Activated naive CD4-positive, alpha-beta T cell treated with Interleukin-2 at 50 U/mL for 16 hours (primary cell): ENCODE measurements at places on chromosomes 16 and 17.

- DNase-seq, result peak; percentile 82
Measured at GRCh38 chr17:7329997-7330637, 982 bp upstream of the NEURL4 start.

- no peak for DNase-seq
Measured at GRCh38 chr16:13332713-13333255, 431.4 kb downstream of the SHISA9 start.

DNA sequence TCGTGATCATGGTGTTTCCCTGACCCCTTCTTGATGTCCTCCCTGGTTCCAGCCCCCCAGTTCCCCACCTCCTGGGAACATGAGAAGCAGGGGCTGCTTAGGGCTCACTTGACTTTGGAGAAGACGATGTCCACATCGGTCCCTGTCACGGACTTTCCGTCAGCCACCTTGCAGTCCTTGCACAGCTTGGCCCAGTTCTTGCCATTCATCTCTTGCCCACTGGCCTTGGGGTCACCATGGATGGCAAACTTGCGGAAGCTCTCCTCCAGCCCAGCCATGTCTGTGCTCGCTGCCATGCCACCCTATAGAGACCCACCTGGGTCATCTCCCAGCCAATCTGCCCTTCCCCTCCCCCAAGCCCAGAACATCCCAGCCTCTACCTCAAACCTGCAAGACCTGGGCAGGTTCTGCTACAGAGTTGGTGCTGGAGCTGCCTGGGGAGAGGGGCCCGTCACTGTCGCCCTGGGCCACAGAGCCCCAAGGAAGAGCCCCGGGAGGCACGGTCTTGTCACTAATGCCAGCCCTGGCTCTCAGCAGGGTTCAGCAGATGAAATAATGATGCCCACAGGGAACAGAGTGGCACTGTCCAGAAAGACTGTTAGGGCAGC lies 2.4 kb downstream of the TPPP3 start:
- no peak for DNase-seq

GRCh38 chr17:72926171-72926570 lies 166.3 kb downstream of the SLC39A11 start:
- no peak for DNase-seq

DNA sequence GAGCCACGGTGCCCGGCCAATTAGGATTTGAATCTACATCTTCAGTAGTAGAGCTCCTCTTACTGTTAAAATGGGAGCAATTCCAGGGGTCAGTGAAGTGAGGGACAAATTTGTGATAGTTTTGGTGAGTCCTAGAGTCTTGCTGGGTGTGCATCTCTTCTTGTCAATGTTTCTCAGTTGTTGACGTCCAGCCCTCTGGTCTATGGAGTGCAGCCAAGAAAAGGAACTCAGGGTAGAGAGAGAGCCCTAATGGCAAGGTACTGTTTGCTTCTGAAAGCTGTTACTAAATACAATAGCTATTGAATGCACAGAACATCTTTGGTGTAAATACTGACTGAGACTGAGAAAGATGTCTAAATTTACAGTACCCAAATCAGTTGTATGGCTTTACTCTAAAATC lies 282.5 kb upstream of the SALL1 start:
- no peak for DNase-seq

- no peak for DNase-seq
Measured at GRCh38 chr17:42845556-42845917, 1.2 kb downstream of the AOC2 start.

GRCh38 chr16:17474572-17474971 lies 3.8 kb upstream of the XYLT1 start:
- DNase-seq, result no peak

DNA sequence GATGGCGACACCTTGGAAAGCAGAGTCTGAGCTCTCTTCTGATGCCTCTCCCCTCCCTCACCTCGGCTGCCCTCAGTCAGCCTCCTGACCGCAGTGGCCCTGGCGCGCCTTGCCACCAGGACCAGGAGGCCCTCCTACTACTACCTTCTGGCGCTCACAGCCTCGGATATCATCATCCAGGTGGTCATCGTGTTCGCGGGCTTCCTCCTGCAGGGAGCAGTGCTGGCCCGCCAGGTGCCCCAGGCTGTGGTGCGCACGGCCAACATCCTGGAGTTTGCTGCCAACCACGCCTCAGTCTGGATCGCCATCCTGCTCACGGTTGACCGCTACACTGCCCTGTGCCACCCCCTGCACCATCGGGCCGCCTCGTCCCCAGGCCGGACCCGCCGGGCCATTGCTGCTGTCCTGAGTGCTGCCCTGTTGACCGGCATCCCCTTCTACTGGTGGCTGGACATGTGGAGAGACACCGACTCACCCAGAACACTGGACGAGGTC lies 4.4 kb downstream of the GPR142 start:
- no peak for DNase-seq

DNA sequence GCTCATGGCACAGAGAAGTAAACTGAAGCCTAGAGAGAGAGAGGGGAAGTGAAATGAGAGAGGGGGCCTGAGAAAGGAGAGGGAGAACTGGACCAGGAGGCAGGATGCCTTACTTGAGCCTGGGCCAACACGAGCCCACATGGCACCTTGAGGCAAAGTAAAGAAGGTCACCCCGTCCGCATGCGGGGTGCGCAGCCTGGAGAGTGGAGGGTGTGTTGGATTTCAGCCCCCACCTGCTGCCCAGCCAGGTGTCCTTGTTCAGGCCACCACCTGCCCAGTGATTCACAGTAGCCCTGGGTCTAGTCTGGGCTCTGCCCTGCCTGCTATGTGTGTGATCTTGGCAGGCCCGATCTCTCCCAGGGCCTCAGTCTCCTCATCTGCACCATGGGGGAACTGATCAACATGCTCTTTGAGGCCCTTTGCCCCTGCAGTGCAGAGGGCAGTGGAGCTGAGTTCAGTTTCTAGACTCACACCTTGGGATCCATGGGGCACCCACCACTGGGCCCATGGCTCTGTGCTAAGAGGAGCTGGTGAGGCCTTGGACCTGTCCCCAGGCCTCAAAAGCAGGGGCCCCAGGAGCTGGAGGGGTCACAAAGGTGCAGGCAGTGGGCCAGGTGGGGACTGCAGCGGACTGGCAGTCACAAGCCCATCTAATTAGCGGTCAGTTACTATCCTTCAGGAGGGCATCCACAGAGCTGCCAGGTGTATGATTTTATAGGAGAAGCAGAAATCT lies 9.8 kb upstream of the DRC7 start:
- DNase-seq, result no peak

DNA sequence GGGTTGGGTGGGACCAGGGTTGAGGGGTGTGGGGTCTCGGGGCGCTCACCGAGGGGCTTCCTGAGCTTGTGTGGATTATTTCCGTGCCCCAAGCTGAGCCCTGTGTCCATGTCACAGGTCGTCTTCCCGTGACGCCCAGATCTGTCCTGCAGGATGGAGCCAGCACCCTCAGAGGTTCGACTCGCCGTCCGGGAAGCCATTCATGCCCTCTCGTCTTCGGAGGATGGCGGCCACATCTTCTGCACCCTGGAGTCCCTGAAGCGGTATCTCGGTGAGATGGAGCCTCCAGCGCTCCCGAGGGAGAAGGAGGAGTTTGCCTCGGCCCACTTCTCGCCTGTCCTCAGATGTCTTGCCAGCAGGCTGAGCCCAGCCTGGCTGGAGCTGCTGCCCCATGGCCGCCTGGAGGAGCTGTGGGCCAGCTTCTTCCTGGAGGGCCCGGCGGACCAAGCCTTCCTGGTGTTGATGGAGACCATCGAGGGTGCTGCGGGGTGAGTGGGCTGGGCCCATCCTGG lies 1.0 kb downstream of the TELO2 start:
- no peak for DNase-seq

- DNase-seq, result peak; percentile 82
Measured at GRCh38 chr17:77449908-77450741, 309.4 kb downstream of the SEC14L1 start.

GRCh38 chr17:69762766-69763165 lies 312.3 kb upstream of the KCNJ16 start:
- DNase-seq, result no peak

DNA sequence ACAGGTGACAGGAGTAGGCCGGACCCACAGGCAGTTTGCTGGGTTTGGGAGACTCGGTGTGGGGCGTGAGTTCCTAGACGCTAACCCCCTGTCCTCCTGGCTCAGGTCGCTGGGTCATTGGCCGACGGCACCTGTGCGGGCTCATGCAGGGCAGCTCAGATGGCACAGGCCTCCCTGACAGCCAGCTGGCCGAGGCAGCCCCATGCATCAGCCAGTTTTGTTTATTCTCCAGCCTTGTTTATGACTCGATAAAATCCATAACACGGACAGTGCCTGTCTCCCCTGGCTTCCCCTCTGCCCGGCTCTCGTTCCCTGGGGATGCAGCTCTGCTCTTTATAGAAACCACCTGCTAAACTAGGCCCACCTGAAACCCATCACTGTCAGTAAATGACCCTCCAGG lies 46.0 kb downstream of the SDK2 start:
- no peak for DNase-seq

- DNase-seq, result no peak
Measured at GRCh38 chr16:50529334-50529733, 18.9 kb upstream of the NKD1 start.

DNA sequence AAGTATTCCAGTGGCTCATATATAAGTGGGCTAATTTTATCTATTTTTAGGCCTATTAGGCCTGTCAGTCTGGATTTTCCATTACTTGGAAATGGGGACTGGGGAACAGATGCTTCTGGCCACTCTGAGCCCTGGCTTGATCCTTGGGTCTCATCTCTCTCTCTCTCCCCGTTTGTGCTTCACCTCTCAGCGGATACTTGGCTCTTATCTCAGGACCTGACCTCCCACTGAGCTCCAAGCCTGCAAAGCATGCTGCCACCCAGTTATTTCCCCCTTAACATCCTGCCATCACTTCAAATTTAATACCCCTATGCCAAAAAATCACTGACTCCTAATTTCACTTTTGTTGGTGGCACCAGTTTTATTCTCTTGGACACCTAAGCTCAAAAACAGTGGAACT lies 4.2 kb downstream of the ZNF843 start:
- DNase-seq, result no peak

- no peak for DNase-seq
Measured at GRCh38 chr17:15462976-15463772, 4.2 kb downstream of the CDRT4 start.

GRCh38 chr17:37744961-37745800 lies at the start of gene HNF1B:
Gene HNF1B (minus strand): TSS chr17:37745059. CDS start chr17:37744884, 175 bp downstream.
- DNase-seq, result no peak

DNA sequence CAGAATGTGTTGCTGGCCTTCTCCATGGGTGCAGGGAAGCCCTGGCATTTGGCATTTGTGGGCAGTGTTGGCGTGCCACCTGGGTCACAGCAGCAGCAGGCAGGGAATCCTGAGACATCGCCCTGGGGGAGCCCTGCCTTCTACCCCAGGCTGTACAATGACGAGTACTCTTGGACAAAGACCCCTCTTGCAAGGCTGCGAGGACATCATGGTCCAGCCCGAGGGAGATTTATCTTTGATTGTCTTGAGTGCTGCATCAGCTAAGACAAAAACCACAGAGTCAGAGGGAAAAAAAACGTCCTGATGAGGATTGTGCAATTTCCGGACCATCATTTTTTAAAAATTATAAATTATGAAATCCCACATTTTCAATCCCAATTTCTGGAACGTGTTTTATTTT lies 3.7 kb downstream of the CRISPLD2 start:
- no peak for DNase-seq
